ENCODE measurements at places on chromosomes 6 and 20.

GRCh38 chr20:20255099-20255498 is 112.8 kb upstream of the INSM1 start:
- no peak for DNase-seq

DNA sequence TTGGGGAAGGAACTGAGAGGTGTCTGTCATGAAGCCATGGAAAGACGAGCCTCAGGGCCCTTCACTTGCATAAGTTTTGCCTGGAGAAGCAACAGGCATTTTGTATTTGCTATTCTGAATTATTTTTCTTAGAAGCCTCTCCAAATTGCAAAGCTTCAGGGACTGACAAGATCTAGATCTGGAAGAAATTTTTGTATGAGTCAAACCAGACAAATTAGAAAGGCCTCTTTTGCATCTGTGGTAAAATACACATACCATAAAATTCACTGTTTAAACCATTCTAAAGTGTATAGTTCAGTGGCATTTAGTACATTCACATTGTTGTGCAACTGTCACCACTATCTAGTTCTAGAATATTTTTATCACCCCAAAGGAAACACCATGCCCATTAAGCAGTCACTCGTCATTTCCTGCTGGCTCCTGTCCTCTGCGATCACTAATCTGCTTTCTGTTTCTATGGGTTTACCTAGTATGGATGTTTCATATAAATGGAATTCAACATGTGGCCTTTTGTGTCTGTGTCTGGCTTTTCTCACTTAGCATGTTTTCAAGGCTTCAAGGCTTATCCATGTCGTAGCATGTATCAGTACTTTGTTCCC is 269.1 kb downstream of the PHF3 start:
- DNase-seq = no peak

DNA sequence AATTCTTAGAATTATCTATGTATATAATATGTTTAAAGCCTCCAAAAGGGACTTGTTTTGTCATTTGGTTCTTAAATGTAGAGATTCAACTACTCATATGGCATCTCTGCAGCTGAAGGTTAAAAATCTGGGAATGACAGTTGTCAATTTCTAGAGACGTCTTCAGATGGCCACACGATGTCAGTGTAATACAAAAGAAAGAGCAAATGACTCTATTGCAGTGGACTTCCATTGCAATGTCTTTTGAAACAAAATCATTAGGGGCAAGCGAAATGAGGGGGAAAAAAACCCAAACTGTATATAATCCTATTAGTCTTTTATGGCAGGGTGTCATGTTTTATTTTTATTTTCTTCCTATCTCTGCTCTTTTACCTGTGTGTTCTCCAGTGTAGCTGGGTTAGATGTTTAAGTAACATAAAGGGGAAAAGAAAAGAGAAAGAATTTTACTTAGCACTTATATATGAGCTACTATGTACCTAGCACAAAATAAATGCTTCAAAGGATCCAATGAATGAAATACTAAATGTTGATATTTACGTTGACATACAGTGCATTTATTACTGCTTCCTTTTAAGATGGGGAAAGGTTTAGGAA is 26.2 kb downstream of the CCN2 start:
- no peak for DNase-seq

DNA sequence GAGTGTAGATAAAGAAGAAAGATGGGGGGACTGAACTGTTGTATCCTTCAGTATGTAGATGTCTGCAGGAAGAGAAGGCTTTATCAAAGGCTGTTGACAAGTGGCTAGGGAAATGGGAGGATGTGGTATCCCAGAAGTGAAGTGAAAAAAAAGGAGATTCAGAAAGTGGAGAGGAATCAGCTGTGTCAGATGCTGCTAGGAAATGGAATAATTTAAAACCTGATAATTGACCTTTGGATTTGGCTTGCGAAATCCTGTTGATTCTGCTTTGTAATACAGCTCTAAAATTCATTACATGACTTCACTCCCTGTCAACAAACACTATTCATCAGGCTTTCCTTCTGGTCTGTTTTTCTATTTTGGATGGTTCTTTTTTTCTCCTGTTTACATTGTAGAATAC is 41.7 kb downstream of the PHF3 start:
- DNase-seq = no peak

GRCh38 chr20:50834599-50835005 is 39.7 kb downstream of the BCAS4 start:
- no peak for DNase-seq

- DNase-seq = no peak
Observed at GRCh38 chr20:11901127-11901526, 16.6 kb upstream of the BTBD3 start.

DNA sequence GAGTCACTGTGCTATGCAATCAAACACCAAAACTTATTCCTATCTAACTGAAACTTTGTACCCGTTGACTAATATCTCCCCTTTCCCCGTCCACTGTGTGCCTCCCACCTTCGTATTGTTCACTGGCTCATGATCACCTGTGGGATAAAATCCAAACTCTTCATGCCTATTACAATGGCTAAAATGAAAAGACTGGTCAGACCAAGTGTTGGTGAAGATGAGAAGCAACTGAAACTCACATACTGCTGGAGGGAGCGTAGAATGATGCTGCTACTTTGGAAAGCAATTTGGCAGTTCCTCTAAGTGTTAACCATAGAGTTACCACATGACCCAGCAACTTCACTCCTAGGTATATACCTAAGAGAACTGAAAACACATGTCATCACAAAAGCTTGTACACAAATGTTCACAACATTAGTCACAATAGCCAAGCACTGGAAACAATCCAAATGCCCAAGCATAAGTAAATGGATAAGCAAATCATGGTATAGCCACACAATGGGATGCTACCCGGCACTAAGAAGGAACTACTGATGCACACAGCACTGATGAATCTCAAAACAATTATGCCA is 13.1 kb downstream of the RPS10 start:
- DNase-seq = no peak

DNA sequence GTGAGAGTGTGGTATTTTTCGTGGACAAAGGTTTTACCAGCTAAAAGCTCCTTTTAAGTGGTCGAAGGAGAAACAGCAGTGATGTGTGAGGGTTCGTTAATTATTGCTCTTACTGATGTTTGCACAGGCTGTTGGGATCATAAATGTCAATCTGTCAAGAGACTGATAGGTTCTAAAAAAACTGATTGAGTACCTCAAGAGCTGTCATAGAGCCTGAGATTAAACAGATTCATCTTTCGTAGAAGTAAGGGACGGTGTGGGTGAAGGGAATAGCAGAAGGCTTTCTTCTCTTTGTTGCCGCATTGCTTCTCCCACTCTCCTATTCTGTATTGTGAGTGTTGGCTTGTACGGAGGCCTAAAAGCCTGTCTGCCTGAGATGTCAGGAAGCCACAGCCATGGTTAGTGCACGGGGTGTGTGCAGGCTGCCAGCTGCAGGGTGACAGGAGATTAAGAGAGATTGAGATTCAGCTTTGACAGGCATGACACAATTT is 291.0 kb downstream of the ZFAND3 start:
- DNase-seq = no peak

- no peak for DNase-seq
Observed at GRCh38 chr6:133991096-133991593, 38.1 kb downstream of the TBPL1 start.

GRCh38 chr6:14595751-14596150 is 478.2 kb downstream of the CD83 start:
- no peak for DNase-seq

DNA sequence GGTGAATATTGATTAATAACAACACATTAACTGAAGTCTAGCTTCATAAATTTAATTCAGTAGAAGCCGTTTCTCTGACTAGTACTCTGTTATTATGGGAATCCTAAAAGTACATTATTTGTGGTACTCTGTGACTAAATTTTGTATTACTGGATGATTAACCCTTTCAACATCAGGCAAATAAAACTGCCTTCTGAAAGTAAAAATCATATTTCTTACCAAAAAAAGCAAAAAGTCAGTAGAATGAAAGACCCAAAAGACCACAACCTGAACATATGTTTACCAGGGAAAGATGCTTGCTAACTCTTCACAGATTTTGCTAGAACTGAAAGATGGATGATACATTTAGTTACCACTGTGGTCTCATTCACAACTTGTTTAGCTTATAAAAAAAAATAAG is 73.2 kb downstream of the AHI1 start:
- DNase-seq = no peak

DNA sequence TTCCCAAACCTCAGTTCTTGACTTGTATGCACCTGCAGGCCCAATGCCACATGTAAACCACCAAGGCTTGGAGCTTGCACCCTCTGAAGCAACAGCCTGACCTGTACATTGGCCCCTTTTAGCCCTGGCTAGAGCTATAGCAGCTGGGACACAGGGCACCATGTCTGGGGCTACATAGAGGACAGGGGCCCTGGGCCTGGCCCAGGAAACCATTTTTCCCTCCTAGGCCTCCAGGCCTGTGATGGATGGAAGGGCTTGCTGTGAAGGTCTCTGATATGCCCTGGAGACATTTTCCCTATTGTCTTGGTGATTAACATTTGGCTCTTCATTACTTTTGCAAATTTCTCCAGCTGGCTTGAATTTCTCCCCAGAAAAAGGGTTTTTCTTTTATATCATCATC is 64.6 kb downstream of the SLC35F1 start:
- DNase-seq = no peak

DNA sequence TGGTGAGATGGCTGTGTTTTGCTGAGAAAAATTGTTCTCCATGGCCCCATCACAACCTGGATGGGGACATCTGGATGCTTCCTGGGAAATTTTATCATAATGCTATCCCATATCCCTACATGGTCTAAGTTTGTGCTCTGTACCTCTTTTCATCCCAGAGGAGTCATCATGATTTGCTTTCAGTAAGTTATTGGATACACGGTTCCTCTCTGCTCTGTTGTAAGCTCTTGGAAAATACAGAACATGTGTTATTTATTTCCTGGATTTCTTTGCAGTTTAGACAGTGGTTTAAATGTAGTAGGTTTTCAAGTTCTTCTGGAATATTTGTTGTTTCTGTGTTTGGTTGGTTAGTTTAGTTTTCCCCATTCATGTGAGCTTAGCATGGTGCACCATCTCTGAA is 129.2 kb upstream of the ECI2 start:
- DNase-seq = no peak

GRCh38 chr6:166942393-166943168 is 13.8 kb downstream of the RNASET2 start:
- no peak for DNase-seq

DNA sequence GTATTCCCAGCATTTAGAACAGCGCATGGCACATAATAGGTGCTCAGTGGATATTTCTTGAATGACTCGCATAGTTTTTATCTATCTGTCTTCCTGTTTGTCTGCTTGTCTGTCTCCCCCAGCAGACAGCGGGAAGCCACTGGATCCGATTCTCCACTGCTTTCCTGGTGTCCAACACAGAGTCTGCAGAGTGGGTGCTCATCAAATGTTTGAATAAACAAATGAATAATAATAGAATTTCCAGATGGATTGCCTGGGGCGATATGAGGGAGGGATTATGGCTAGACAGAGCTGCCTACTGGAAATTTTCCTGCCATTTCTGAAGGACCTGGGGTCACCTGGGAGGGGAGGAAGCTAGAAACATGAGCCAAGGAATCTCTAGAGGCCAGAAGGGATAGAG is 18.9 kb downstream of the CDH22 start:
- no peak for DNase-seq

DNA sequence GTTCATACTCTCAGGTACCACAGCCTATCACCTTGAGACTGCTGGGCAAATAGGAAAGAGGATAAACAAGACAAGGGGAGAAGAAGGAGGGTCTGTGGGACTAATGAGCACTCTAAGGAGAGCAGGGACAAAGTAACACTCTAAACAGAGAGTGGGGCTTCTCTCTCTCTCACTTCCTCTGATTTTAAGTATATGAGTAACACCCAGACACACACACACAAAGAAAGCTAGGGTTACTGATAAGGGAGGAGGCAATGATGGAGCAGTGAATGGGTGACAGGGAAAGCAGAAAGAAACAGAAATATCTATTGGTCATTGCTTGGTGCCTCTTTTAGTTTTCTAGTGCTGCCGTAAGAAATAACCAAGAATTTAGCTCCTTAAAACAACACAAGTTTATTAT is 96.2 kb upstream of the RNF217 start:
- DNase-seq = no peak

- DNase-seq = no peak
Observed at GRCh38 chr6:111703723-111704122, 98.0 kb upstream of the TRAF3IP2 start.

GRCh38 chr20:46977204-46977603 is 82.6 kb downstream of the EYA2 start:
- no peak for DNase-seq

- no peak for DNase-seq
Observed at GRCh38 chr6:87341899-87342298, 2.7 kb upstream of the C6orf163 start.

DNA sequence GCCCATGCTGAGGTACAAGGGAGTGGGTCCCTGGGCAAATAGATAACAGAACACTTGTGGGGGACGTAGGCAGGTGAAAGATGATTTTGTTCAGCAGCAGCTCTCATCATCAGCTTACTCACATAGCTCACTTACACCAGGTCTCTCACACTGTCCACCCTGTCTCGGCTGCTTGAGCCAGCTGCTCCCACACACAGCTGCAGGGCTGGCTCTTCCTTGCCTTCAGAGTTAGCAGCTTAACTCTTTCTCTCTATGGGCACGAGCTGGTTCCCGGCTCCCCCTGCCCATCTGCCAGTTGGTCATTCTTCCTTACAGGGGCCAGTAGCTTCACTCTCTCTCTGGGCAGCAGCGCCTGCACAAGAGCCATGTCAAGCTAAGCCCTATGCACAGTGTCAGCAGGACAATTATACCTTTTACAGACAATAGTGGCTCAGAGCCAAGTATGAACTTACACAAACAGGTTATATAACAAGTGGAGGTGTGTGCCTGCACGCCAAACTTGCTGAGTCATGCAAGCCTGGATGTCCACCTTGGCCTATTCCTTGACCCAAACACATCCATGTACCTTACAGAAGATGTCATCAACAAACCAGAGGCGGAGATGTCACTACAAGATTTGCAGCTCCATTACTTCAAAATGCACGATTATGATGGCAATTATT is 18.7 kb downstream of the ZNF391 start:
- DNase-seq = no peak

DNA sequence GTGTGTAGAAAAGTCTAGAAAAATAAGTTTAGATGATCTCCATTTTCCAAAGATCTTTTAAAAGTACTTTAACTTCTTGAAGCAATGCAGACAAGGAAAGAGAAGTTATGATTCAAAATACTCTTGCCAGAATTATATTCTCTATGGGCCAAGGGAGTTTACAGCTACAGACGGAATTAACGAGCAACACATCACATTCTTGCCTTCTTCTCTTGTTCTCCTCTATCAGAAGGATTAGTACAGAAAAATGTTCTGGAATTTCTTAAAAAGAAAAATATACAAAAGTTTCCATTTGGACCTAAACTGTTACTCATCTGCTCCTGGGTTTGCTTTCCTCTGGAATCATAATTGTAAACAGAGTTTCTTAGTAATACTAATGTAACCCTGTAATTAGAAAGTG is 284.7 kb upstream of the HSF2 start:
- DNase-seq = no peak

Data from stimulated activated CD8-positive, alpha-beta memory T cell treated with anti-CD3 and anti-CD28 coated beads, Interleukin-7, amount 100 ng/mL, for 4 hours (primary cell).